MCF 10A (cell line): ENCODE measurements at places on chromosomes 5 and 9. TPM values are rescaled to one million over a fixed set of nuclear protein-coding genes. Genes with fewer than 3 reads are reported as not detected.

DNA sequence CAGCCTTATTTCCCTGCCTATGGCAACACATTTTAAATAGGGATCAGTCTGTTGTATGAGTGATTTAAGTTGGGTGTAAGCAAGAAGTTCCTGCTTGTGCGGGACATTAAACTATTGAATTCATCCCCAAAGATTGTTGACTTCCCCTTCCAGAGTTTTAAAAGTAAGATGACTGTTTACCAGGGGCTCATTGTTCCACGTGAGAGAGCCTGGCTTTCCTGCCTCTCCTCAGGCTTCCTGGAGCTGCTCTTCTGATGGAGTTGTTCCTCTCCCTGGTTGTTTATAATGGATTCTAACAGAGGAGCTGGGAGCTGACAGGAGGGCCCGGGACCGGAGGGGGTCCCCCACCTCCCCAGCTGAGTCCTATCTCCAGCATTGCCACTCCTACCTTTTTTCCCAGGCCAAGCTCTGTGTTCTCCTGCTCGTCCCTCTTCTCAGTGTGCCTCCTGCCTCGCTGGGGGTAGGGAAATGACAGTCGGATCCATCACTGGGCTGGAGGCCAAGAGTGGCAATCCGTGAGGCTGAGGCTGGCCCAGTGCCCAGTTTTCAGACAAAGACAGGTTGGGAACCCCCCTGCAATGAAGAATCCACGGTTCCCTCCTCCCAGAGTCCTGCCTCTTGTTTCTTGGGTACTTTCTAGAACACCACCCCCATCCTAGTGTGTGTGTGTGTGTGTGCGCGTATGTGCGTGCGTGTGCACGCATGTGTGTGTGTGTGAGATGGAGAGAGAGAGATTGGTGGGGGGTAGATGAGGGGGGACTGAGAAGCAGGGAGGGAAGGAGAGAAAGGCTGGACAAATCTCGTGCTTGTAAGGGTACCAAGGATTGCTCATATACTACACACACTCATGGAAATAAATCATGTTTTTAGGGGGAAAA, 123.7 kb upstream of the NFIB start:
- peaks cover 6% of the 10 kb centered on the region for H3K4me1 ChIP-seq
- no peaks in the 10 kb centered on the region for H3K27me3 ChIP-seq
- peaks cover 1% of the 10 kb centered on the region for H3K36me3 ChIP-seq
- no peak overlapping the region for H3K27ac ChIP-seq
- DNase-seq, result peak; percentile 48

Gene NSG2
- not detected in 2 replicates for total RNA-seq

- no peaks in the 10 kb centered on the region for H3K36me3 ChIP-seq
- H3K27ac ChIP-seq, result no peak overlapping the region
- H3K27me3 ChIP-seq, result peaks cover 10% of the 10 kb centered on the region
- H3K4me1 ChIP-seq, result peaks cover 8% of the 10 kb centered on the region
- no peak overlapping the region for H3K4me3 ChIP-seq
These were observed 127.7 kb upstream of the KIF2A start for GRCh38 chr5:62178258-62178657.

DNA sequence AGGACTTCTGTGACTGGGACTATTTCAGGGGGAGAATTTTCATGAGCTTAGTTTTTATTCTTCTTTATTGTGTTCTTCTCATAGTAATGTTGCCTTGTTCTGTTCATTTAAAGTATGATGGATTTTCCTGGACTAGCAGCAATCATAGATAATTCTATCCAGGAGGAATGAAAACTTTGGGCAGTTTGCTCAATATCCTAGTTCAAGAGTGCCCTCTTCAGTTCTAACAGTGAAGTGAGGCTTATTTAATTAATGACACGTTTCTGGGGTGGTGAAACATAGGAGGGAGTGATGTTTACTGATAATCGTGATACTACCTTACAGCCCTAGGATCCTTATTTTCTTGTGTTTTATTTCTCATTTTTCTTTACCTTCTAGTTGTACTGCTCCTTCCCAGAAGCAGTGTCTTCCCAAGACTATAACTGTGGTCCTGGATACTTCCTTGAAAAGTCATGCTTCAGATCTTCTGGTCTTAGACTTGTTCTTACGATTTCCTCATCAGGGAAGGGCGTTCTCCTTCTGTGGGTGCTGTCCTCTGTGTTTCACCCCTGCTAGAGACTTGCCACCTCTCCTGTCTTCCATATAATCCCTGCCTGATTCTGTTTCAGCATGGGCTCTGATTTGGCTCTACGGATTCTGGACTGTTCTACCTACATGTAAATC, 57.4 kb downstream of the CFAP95 start:
- H3K36me3 ChIP-seq, result no peaks in the 10 kb centered on the region
- peak; percentile 63 for DNase-seq
- no peaks in the 10 kb centered on the region for H3K27me3 ChIP-seq
- H3K27ac ChIP-seq, result no peak overlapping the region
- no peak overlapping the region for H3K4me3 ChIP-seq

GRCh38 chr5:151318850-151319732, 15.5 kb upstream of the SLC36A3 start:
- peak; percentile 43 for DNase-seq
- no peaks in the 10 kb centered on the region for H3K4me1 ChIP-seq
- no peak overlapping the region for H3K27ac ChIP-seq
- H3K36me3 ChIP-seq, result no peaks in the 10 kb centered on the region
- H3K27me3 ChIP-seq, result peaks cover 10% of the 10 kb centered on the region
- H3K4me3 ChIP-seq, result no peak overlapping the region

DNA sequence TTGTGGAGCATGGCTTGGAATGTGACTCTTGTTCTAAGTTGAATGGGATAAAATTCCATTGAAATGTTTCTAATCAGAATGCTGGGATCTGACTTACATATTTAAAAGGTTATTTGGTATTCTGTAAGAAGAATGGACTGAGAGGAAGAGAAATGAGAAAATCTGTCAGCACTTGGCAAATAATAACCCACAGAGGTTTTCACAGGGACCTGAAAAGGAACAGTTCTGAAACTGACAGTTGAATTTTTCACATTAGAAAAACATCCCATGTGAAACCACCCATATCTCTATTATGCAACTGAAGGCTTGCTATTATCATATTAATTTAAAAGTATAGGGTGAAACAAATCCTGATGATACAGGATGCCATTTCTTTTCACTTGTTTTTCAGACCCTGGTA, 302.7 kb downstream of the EPB41L4A start:
- H3K36me3 ChIP-seq, result no peaks in the 10 kb centered on the region
- no peak overlapping the region for H3K4me3 ChIP-seq
- H3K27me3 ChIP-seq, result no peaks in the 10 kb centered on the region
- H3K27ac ChIP-seq, result no peak overlapping the region
- no peak for DNase-seq

DNA sequence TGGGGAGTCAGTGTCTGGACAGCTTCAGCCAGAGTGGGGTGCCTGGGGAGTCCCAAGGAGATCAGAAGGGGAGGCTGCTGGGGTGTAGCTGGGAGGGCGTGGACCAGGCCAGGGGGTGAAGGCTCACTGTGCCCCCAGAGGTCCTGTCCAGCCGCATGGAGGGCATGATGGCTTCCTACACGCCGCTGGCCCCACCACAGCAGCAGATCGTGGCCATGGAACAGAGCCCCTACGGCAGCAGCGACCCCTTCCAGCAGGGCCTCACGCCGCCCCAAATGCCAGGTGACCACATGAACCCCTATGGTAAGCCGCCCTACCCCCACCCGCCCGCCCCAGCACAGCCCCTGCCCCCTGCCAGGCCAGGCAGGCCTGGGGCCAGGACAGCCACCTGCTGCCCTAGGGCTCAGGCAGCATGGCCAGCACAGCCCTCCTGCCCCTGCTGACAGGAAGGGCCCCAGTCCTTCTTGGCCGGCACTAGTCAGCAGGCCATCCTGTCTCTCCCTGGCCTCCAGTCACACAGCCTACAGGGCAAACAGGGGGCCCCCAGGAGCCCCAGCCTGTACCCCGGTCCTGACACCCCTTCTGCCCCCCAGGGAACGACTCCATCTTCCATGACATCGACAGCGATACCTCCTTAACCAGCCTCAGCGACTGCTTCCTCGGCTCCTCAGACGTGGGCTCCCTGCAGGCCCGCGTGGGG, 82.1 kb downstream of the LMX1B start:
- H3K27me3 ChIP-seq, result no peaks in the 10 kb centered on the region
- H3K27ac ChIP-seq, result no peak overlapping the region
- DNase-seq, result no peak

- peaks cover 8% of the 10 kb centered on the region for H3K4me1 ChIP-seq
- peak overlapping the region; percentile 84 for H3K4me3 ChIP-seq
- peak; percentile 67 for DNase-seq
- H3K27me3 ChIP-seq, result no peaks in the 10 kb centered on the region
- peaks cover 14% of the 10 kb centered on the region for H3K36me3 ChIP-seq
These were observed 983 bp downstream of the GCNT1 start for GRCh38 chr9:76459694-76460635.

Gene SGCD
- total RNA-seq, result 0.14 TPM in 1 of 2 replicates, not detected in the other

DNA sequence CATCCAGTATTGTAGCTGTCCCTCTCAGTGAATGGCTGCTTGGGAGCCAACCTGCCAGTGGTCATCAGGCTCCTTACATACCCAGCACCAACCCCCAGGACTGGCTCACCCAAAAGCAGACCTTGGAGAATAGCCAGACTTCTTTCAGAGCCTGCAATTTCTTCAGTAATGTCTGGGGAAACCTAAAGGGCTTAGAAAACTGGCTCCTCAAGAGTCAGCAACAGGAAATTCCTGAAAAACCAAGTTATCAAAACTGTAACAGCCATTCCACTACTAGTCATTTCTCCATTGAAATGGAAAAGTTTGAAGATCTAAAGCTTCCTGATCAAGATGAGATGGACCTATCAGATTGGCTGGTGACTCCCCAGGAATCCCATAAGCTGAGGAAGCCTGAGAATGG, 12.3 kb upstream of the STING1 start:
- H3K36me3 ChIP-seq, result no peaks in the 10 kb centered on the region
- H3K4me3 ChIP-seq, result no peak overlapping the region

DNA sequence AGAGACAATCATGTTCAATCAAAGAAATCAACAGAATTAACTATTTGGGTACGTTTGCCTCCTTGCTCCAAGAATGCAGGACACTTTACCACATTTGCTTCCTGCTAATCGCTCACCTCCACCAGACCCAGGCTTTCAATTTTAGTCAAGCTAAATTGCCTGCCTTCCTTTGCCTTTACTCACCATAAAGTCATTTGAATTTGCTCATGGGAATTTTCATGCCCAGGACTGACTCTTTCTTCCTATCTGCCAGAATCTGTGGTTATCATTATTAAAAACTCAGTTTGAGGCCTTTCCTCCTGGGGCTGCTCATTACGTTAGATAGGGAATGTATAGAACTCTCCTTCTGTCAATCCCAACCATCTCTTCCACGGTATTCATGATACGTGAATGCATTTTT, 1935.3 kb upstream of the WWC1 start:
- no peak for DNase-seq
- H3K27me3 ChIP-seq, result no peaks in the 10 kb centered on the region
- H3K36me3 ChIP-seq, result no peaks in the 10 kb centered on the region
- no peak overlapping the region for H3K27ac ChIP-seq

- H3K27me3 ChIP-seq, result no peaks in the 10 kb centered on the region
- H3K4me3 ChIP-seq, result no peak overlapping the region
- H3K4me1 ChIP-seq, result no peaks in the 10 kb centered on the region
These were observed 404.2 kb downstream of the DNAH5 start for GRCh38 chr5:13540168-13540750.

Gene SUSD3
- not detected in 2 replicates for total RNA-seq

DNA sequence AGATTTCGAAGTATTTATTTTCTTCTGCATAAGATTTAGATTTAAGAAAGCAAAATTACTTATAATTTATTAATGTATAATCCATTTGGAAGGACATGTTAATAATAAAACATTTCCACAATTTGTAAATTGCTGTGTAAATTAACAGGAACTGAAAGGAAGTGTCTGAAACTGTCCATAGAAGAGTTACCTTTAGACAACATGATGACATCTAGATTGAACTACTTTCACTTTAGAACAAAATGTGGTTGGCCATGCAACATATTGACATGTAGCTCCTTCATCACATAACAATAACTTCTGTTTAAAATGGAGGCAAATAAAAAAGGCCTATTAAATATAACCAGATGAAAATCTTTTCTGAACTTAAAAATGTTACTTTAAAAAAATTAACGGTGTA, 1849.5 kb upstream of the ACO1 start:
- H3K27ac ChIP-seq, result no peak overlapping the region

GRCh38 chr5:38554403-38554802, 2.0 kb downstream of the LIFR start:
- H3K4me1 ChIP-seq, result peaks cover 5% of the 10 kb centered on the region
- H3K27ac ChIP-seq, result no peak overlapping the region
- no peaks in the 10 kb centered on the region for H3K27me3 ChIP-seq
- DNase-seq, result no peak

DNA sequence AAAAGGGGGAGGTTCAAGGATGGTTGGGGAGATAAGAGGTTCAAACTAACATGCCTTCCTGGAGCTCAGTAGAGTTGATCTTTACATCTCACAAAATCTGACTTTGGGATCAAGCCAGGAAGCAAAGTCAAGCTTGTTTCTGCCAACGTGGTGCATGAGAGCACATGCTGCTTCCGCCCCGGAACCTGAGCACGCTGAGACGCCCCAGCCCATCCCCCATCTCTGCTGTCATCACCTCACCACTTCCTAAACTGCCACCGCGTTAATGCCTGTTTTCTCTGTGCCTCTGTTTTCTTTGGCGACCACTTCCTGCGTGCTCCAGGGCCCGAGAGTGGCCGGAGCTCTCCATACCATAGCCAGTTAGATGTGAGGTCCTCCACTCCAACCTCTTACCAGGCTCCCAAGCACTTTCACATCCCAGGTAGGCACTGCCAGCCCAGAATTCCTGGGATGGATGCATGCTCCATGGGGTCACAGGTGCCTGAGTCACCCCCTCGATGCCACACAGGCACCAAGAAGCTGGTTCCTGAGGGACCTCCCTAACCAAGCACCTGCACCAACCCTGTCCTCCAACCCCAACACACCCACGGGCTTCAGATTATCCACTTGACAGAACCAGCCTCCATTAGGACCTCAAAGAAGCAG, 31.2 kb upstream of the AFAP1L1 start:
- H3K27me3 ChIP-seq, result no peaks in the 10 kb centered on the region
- H3K36me3 ChIP-seq, result peaks cover 74% of the 10 kb centered on the region
- peaks cover 7% of the 10 kb centered on the region for H3K4me1 ChIP-seq
- no peak overlapping the region for H3K4me3 ChIP-seq
- DNase-seq, result no peak
